NCI-H226 (cell line): ENCODE measurements at places on chromosomes 6 and 20.

DNA sequence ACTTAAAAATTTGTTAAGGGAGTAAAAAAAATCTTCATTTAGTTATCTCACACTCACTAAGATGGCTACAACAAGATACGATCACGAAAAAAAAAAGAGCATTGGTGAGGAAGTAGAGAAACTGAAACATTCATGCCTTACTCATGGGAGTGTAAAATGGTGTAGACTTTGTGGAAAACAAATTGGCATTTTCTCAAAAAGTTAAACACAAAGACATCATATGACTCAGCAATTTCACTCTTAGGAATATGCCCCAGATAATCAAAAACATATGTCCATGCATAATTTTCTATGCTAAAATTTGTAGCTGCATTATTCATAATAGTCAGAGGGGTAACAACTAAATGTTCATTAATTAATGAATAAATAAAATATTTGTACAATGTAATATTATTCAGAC lies 120.9 kb upstream of the IRAK1BP1 start:
- no peak for DNase-seq

DNA sequence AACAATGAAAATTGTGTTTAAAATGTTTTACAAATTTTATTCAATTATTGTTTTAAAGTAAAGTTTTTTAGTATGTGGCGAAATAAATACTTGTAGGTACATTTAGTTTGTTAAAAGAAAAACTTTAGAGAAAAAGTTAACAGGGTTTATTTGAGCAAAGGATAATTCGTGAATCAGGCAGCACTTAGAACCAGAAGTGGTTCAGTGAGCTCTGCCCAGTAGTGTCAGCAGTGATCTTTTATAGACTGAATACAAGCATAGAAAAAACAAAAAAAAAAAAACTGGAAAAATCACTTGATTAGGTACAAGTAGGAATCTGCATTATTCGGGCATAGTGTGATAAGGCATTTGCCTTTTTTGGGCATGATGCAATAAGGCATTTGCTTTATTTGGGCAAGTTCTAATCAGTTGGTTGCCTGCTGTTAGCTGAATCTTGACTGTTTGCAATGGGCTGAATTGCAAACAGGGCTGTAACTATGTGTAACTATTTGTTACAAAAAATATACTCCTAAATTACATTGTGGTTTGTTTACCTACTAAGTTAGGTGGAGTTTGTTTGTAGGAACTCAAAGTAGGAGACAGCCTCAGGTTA lies 122.9 kb upstream of the MMS22L start:
- DNase-seq, result no peak

DNA sequence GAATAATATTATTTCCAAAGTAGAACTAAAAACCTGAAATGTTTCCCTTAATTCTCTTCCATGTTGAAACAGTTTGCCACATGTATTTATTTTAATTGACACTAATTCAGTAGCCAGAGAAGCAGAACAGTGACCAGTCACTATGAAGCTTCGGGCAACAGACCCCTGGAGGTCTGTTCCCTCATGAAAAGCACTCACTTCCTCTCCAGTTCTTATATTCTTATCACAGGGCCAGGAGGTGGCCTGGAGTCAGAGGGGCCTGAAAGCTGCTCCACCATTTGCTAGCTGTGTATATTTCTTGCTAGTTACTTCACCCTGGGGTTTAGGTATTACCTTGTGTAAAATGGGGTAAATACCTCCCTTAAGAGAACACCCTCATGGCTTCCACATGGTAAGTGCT lies 49.1 kb downstream of the MAP7 start:
- DNase-seq, result no peak

DNA sequence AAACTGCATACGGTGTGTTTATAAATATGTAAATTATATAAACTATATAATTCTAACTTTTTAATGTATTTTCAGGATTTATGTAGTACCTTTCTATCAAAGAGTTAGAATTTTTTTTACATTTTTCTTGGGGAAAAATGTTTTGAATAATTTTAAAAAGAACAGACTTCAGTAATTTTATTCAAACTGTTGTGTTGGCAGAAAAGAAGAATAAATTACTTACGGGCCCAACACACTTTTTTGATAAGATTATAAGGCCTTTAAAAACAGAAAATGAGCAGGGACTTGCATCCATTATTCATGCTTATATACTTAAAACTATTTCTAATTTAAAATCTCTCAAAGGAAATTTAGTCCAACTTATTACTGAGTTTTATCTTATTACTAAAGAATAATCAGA lies 58.2 kb downstream of the KIF16B start:
- DNase-seq, result no peak

GRCh38 chr6:98583506-98583905 lies 250.9 kb upstream of the POU3F2 start:
- no peak for DNase-seq

GRCh38 chr20:4866429-4866828 lies 134.9 kb downstream of the SLC23A2 start:
- DNase-seq, result no peak

DNA sequence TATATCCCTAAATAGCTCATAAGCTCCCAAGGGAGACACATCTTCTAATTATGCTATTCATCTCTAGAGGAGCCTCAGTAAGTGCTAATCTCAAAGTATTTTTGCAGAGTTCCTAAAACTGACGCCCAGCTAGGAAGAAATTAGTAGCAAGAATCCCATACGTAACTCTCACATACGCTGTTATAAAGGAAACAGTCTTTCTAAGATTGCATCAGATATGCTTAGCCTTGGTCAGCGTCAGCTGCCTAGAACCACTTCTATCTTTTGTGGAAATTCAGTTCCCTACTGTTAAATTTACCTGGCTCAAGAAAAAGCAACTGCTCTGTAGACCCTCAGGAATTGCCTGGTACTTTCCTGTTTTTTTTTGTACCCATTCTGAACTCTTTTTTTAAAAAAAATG lies 13.6 kb downstream of the RIPOR2 start:
- no peak for DNase-seq

DNA sequence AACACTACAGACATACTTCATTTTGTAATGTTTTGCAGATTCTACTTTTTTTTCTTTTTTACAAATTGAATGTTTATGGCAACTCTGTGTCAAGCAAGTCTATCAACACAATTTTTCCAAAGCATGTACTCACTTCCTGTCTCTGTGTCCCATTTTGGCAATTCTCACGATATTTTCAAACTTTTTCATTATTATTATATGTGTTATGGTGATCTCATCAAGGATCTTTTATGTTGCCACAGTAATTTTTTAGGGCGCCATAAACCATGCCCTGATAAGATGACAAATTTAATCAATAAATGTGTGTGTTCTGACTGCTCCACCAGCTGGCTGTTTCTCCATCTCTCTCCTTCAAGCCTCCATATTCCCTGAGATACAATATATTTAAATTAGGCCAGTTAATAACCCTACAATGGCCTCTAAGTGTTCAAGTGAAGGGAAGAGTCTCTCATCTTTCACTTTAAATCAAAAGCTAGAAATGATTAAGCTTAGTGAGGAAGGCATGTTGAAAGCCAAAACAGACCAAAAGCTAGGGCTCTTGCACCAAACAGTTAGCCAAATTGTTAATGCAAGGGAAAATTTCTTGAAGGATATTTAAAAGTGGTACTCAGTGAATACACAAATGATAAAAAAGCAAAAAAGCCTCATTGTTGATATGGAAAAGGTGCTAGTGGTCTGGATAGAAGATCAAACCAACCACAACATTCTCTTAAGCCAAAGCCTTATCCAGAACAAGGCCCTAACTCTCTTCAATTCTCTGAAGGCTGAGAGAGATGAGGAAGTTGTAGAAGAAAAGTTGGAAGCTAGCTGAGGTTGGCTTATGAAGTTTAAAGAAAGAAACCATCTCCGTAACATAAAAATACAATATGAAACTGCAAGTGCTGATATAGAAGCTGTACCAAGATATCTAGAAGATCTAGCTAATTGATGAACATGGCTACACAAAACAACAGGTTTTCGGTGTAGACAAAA lies 194.4 kb upstream of the TAB2 start:
- no peak for DNase-seq

DNA sequence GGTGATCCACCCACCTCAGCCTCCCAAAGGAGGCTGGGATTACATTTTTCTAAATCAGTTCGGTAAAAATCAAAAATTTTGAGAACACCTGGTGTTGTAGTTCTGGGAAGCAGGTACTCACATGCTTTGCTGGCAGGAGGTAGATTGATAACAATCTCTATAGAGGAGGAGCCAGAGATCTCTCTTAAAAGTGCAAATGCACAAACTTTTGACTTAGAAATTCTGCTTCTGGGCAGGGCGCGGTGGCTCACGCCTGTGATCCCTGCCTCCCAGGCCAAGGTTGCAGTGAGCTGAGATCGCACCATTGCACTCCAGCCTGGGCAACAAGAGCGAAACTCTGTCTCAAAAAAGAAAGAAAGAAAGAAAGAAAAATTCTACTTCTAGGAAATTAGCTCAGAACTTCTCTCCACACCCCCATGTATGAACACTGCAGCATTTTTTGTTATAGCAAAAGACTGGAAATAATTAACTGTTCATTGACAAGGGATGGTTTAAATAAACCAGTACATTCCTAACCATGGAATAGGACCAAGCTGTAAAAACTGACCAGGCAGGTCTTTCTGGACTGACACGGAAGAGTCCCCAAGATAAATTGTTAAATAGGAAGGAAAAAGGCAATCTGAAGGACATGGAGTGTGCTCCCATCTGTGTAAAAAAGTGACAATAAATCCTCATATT lies 14.4 kb upstream of the TRIB3 start:
- no peak for DNase-seq

GRCh38 chr20:3275966-3276679 lies 37.1 kb upstream of the SLC4A11 start:
- no peak for DNase-seq

- peak; percentile 17 for DNase-seq
Observed at GRCh38 chr20:59222253-59223181, 58.9 kb downstream of the ZNF831 start.

DNA sequence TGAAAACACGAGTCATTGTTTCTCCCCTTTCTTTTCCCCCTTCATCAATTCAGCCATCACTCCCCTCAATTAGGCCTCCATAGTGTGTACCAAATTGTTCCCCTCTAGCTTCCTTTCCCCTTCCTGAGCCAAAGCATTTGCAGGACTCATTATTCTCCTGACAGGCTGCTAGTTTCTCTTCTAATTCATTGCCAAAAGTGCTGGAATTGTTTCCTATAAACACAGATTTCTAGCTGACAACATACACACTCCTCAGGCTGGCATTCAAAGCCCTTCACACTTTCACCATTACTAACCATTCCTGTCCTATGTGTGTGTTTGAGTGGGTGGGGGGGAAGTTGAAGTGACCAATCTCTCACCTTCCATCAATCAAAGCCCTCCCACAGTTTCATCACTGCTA lies 444.2 kb upstream of the OPRM1 start:
- DNase-seq, result no peak

DNA sequence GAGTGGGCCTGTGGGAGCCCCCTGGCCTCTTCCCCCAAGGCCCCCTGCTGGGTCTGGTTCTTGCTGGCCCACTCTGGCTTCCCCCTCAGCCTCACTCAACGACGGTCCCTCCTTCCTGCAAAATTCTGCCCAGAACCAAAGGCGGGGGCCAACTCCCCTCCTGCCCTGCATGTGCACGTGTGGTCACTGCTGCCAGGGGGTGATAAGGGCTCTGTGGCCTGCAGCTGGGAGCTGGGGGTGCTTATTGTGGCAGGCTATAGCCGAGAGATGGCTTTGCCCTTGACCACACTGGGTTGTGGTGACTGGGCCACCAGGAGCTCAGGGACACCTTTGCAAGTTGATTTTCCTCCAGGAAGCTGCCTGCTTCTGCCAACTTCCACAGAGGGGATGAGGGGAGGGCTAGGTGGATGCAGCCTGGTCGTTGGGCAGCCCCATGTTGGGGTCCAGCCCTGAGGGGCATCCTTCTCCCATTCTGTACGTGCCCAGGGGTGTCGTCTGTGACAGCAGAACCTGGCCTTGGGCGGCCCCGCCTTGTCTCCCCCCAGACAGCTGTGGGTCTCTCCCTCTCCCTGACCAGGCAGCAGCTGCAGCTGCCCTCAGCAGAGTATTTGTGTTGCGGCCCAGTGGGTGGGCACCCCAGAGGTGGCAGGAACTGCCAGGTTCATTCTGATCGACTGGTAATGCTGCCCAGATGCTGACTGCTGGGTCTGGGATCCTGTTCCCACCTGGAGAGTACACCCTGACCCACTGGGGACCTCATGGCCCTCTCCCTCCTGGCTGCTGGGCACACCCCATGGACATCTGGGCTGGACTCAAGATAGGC lies 5.6 kb downstream of the TCEA2 start:
- DNase-seq, result no peak

DNA sequence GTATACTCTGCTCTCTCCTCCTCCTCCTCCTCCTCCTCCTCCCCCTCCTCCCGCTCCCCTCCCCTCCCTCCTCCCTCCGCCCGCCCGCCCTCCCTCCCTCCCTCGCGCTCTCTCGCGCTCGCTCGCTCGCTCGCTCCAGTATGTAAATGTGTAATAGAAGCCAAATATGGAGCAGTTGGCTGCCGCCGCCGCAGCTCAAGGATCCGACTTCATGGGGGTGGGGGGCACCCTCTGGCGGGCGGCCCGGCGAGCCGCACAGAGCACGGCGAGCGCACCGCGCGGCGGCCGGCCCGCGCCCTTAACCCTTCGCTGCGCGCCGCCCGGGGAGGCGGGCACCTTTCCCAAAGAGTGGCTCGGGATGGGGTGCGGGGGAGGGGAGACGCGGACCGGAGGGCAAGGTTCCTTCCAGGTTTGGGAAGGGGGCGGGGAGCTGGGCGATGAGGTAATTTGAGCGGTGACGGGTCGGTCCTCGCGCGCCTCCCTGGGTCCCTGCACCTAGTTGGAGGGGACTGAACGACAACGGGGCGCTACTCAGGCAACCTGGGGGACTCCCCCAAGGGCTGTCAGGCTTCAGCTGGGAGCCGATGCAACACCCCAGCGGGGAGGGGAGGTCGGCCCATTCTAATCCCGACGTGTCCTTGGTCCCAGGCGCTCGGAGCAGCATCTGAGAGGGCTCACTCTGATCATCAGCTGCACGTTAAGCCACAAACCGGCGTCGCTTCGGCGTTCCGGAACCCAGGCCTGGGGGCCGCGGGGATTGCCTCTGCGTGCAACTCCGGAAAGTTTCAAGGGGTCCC lies 409 bp upstream of the ATXN1 start:
- DNase-seq, result peak; percentile 83

DNA sequence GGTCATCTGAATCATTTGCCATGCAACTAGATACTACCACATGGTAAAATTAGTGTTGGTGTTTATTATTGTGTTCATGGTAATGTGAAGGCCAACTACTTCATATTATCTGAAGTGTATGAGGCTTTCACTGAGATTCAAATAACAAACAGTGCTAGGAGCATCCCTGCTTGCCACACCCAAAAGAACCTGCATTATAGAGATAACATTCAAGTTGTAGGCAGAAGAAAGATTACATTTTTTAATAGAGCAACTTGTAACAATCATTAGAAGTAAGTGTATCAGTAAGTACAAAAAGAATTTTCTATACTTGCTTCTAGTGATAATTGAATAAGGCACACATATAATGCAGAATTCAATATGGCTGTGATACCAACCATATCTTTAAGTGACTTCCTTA lies 49.8 kb downstream of the BCKDHB start:
- no peak for DNase-seq

DNA sequence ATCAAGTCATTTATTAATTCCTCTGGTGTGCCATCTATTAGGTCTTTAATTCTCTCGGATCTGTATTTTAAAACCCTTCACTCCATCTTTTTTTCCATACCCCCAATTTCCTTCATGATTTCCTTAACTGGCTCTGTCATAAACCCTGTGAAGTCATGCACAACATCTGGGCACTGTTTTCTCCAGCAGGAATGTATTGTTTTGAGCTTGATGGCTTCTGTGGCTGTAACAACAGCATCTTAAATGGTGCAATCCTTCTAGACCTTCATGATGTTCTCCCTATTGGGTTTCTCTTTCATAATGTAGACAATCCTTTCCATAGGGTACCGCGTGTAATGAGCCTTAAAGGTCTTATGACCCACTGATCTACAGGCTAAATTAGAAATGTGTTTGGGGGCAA lies 29.0 kb downstream of the CDK19 start:
- DNase-seq, result no peak

GRCh38 chr6:25842526-25842925 lies 10.7 kb upstream of the SLC17A1 start:
- no peak for DNase-seq
